Esophagus mucosa (tissue), 1 donor: ENCODE measurements at places on chromosomes 11 and 22.

DNA sequence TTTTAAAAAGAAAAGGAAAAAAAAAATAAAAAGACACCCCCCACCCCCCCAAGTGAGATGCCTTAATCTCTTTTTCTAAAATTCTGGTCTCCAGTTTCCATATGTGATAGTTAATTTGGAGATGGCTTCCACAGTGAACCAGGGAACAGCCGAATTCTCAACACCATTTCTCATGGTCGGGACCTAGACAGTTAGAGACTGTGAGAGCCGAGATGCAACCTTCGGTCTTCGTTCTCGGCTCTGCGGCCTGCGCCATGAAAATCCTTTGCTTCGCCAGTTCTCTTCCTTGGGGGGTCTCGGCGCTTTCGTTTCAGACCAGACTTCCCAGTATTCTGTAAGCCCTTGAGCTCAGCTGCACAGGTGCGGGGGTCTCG is 723 bp downstream of the CACNG2 start:
- no peak for ATAC-seq

- no peak for ATAC-seq
Measured at GRCh38 chr22:29914165-29914564, 31.2 kb downstream of the MTMR3 start.

DNA sequence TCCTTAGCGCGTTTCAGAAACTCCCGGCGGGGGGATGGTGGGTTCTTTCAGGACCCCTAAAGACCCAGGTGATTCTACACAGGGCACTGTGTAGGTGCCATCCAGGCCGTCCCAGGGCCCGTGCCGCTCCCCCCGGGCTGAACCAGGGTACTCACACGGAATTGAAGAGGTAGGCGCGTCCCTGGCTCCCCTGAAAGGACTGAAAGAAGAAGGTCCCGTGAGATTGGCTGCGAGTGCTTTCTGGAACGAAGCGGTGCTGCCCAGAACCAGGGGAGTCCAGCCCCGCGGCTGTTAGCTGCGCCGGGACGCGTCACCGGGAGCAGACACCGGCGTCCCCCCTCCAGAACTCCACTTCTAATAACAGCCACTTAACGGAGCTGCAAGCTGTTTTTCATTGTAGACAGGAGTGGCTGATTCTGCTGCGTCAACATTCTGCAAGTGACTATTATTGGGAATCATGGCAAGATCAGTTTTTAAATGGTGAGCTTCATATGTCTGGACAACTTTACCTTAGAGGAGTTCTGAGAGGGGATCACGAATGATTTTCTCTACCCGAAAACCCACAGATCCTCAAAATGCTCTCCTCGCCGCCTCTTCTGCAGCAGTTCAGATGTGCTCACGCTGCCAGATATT is 31.8 kb downstream of the YPEL1 start:
- ATAC-seq = peak; percentile 6

DNA sequence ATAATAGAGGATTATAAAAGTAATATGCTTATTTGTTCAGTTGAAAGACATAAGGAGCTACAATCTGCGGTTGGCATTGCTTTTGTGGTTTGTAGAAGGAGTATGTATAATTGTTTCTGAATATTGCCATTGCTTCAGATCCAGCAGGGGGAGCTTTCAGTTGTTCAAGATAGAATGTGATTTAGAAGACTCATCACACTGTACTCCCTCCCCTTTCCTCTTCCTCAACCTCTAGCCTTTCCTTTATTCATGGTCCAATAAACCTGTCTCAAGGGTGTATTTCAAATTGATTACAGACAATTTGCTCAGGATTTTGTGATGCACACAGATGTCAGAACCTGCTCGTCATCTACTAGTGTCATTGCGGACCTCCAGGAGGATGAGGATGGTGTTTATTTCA is 9.8 kb downstream of the PRMT3 start:
- ATAC-seq = peak; percentile 71

DNA sequence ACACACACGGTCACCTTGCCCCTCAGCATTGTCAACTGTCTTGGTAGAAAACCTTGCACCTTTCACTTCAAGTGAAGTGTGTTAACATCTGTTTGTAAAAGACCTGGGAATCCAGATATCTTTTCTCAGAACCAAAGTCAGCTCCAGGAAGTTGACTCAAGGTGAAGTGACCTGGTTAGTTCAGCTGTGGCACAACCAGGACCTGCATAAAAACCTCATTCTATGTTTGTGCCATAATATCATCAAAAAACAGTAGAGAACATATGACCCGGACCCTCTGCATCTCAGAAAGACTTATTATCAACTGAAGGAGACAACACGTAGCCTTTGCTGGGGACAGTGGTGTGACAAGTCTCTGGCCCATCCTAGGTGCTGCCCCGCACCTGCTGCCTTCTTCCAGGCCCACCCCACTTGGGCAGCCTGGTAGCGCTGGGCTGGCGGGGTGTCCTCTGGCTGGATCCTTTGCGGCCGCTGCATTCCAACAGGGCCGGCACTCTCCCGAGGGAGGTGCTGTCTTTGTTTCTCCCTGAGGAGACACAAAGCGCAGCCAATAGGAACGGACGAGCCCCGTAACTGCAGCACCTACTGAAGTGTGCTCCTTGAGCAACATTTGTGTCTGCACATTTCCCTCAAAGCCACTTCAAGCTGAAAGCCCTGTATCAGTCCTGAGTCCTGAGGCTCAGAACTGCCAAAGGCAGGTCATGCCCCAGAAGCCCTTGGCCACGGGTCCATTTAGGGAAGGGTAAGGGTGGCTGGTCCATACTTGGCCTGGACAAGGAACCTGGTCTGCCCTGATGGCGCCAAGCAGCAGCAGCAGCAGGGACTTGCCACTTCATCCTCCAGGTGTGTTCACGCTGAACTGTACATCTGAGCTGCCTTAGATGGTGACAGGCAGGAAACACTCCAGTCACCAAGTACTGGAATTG is 25.2 kb downstream of the LRRC74B start:
- ATAC-seq = peak; percentile 17

GRCh38 chr22:30332551-30332950 is 5.8 kb upstream of the TBC1D10A start:
- no peak for ATAC-seq

- ATAC-seq = no peak
Measured at GRCh38 chr22:42275176-42275575, 4.7 kb upstream of the TCF20 start.

DNA sequence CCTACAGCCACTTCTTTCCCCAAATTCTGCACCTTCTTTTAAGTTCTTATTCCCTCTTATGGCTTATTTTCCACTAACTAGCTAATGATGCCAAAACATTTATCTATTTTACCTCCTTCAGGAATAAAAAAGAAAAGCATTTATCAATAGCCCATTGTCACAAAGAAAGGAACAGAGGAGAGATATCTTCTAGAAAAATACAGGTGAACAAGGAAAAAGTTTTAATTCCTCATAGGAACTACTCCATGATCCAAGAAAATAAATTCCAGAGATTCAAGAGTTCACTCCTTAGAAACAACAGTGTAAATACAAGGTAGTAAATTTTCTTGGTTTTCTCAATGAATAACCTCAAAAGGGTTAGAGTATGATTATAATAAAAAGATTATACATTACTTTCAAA is 52.6 kb upstream of the TOP3B start:
- no peak for ATAC-seq

DNA sequence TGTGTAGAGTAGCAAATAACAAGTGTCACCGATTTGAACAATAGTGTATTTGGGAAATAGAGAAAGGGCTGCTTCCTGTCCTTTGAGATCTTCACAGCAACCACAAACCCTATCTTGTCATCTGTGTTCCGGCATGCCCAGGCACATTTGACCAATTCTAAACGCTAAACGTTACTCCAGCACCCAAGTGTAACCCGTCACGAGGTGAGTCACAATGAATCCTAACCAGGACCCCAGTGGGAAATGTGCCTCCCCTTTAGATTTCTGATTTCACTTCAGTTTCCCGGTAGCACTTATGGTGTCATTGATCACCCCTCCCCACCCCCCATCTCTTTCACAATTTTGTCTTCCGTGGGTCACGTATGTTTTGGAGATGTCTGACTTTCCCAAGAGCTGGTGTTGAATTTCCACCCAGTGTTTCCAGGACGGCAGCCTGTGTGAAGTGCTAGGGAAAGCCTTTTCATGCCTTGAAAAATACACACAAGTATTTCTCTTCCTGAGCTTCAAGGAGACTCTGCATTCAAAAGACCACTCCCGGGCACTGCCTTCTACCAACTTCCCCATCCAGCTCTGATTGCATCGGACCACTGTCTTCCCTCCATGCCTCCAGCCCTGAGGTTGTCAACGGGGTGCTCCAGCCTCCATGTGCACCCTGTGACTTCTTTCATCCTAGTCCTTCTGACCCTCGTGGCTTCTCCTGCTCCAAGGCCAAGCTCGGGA is 10.5 kb upstream of the C11orf24 start:
- peak; percentile 28 for ATAC-seq

DNA sequence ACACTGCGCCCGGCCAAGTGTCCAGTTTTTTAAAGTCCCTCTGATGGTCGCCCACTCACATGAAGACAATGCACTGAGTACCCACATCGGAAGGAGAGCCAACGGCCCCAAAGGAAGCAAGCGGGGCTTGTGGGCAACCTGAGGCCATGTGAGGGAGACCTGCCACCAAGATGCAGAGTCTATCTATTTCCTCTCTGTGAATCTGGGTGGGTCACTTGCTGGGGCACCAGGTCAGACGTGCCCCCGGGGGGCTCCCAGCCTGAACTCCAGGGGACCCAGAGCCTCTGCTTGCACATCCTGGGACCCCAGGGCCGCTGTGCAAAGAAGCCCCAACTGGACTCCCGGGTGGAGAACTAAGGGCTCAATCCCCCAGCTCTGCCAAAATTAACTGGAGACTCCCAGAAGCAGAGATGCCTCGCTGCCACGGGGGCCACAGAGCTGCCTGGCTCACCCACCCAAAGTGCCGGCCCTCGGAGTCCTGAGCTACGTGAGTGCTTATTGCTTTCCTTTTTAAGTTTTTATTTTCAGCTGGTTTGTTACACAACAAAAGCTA is 106.4 kb downstream of the BRD1 start:
- ATAC-seq = no peak

DNA sequence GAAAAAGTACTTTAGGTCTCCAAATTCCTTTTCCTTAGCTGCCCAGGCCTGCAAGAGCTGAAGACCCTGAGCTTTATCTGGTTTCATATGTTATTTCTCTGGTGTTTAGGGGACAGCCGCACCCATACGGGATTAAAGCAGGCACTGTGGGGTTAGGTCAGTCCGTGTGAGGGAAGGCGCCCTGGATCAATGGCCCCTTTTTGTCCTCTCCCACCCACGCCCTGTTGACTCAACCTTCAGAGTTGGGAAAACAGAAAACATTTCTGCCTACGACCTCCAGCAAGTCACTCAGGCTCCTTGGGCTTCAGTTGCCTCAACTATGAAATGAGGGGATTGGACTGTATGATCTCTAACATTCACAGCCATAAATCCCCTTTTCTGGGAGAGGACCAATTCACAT is 55.2 kb upstream of the BARX2 start:
- no peak for ATAC-seq

DNA sequence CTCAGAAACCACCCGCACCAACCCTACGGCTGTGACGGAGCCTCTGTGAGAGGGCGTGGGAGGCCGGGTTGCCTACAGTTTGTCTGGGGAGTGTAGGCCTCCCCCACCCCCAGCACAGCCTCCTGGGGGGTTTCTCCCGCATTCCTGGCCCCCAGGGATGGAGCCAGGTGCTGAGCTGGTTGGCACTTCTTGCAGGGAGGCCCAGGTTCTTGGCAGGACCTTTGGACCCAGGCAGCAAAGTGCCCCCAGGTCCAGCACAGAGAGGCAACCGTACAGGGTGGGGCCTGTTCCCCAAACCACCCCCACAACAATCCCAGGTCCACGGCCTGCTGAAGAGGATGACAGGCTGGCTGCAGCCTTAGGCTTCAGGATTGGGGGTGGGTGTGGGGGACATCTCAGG is 36.5 kb downstream of the MACROD1 start:
- no peak for ATAC-seq

- ATAC-seq = peak; percentile 14
Measured at GRCh38 chr11:111939836-111940604, 2.9 kb downstream of the DIXDC1 start.

DNA sequence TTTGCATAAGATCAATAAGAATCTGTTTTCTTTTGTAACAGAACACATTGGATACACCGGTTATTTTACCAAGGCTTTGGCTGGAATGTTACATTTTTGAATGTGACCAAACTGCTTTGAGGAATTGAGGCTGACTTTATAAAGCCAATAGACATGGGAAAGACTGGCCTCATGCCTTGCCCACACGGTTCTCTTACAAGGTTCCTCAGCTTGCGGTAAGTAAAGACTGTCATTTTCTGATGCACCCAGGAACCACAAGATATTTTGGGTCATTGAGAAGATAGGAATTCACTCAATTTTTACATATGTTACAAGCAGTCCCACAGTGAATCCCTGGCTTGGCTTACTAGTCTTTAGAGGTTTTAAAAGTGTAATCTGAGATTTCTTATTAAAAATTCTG is 23.9 kb downstream of the OR10A6 start:
- no peak for ATAC-seq

DNA sequence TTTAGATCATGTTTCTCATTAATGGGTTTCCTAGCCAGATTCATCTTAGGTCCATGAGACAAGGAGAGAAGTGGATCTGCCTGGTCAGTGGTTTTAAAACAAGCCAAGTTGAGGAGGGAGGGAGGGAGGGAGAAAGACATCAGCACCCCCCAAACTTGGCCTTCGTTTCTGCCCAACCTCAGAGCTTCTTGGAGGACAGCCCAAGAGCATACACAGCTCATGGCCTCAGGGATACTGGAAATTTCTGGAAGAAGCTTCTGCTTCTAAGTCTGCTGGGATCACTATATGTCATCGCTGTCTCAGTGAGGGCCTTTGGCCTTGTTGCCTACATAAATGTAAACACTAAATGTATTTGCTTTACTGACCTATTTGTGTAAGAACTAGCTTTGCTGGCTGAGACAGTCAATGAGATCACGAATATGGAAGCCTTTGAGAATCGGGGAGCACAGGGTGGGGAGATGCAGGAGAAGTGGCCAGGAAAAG is 375.1 kb downstream of the BUD13 start:
- no peak for ATAC-seq

- no peak for ATAC-seq
Measured at GRCh38 chr22:24164940-24165339, 16.3 kb upstream of the SUSD2 start.

DNA sequence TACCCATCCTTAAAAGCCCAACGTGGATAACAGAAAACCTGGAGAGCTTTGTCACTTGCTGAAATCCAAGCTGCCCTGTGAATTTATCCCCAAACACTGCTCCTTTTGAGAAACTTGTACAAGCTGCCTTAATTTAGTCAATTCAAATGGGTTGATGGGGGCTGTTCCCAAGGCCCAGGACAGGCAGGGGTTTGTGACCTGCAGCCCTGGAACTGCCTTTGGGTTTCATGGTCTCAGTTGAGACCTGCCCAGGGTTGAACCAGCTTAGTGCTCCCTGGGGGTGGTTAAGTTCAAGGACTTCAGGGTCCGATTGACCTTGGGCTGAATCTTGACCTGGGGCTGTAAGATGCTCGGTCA is 112.1 kb upstream of the OR4B1 start:
- no peak for ATAC-seq

GRCh38 chr22:46006379-46007002 is 29.5 kb upstream of the WNT7B start:
- ATAC-seq = peak; percentile 68

- no peak for ATAC-seq
Measured at GRCh38 chr11:127451861-127452260, 451.3 kb upstream of the KIRREL3 start.

- no peak for ATAC-seq
Measured at GRCh38 chr11:61540528-61540927, 32.0 kb downstream of the LRRC10B start.

- ATAC-seq = peak; percentile 48
Measured at GRCh38 chr22:45334528-45334927, 24.8 kb downstream of the FAM118A start.

- no peak for ATAC-seq
Measured at GRCh38 chr11:104876324-104876723, 21.9 kb downstream of the CASP12 start.
